ENCODE measurements at places on chromosomes 3 and 15. TPM values are rescaled to one million over a fixed set of nuclear protein-coding genes. Genes with fewer than 3 reads are reported as not detected.

- no peak for DNase-seq
Measured at GRCh38 chr3:151431940-151432339, 28.9 kb downstream of the IGSF10 start.

GRCh38 chr3:73502609-73503583, 121.8 kb downstream of the PDZRN3 start:
- DNase-seq, result peak; percentile 85

GRCh38 chr3:118564800-118565199, 469.8 kb downstream of the IGSF11 start:
- DNase-seq, result no peak

DNA sequence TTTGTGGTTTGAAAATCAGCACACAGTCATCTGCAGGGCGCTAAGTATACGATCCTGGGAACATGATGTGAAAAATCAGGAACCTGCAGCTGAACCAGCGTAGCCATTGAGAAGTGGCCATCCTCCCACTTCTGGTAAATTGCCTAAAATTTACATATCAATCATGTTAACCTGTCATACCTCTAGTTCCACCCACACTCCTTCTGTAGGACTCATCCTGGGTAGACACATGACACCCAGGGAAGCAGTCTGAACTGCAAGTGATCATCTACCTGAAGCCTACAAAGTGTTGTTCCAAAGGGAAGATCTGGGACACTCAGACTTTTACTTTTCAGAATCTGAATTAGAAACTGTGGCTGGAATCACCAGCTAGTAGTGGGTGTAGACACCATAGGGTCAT, 5.5 kb upstream of the PSMD6 start:
- DNase-seq, result no peak

The PRR23B gene
- not detected for total RNA-seq

- DNase-seq, result no peak
Measured at GRCh38 chr3:148206446-148206845, 491.3 kb upstream of the AGTR1 start.

DNA sequence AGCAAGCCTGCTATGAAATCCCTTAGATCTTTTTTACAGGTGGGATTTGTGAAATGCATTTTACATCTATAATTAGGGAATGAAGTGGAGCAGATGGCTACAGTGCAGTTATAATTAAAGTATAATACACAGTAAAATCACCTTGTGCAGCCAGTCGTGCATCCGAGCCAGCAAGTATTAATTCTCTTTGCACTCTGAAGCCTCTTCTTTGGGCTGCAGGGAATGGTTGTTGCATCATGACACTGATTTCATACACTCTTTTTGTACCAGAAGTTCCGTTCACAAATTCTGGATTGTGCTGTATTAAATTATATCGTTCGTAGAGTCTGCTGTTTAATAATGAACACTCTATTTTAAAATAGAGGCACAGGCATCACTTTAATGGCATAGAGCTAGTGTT, 28.7 kb upstream of the TP63 start:
- DNase-seq, result no peak

DNA sequence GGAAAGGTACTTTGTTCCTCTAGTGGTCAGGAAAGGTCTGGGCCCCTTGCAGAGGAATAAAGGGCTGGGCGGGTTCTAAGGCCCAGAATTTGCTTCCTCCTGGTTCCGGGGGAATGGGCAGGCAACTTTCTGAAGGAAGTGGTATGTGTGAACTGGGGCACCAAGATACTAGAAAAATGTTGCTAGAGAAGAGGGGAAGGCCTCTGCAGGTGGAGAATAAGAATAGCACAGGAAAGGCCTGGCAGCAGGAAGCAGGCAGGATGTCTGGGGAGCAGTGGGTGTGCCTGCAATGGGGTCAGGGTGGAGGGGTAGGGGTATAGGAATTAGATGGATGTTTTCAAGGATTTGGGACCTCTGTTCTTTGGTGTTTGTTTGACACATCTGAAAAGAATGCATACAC, 2.0 kb downstream of the SLC22A13 start:
- DNase-seq, result no peak

DNA sequence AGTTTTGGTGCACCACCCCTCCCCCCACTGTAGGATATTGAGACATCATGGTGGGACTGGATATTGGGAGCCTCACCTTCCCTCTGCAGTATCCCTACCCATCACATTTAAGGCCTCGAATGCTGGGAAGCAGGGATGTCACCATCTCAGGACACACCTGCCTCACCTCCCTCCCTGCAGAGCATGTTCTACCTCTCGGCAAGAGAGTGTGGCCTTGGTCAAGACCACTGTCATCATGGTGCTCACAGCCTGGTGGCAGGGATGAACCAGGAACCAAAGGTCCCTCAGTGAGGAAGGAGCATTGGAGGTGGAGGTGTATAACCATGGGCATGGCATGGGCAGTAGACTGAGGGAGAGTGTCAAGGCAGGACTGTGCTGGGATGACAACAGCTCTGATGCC, 104.8 kb downstream of the CORO2B start:
- peak; percentile 6 for DNase-seq

DNA sequence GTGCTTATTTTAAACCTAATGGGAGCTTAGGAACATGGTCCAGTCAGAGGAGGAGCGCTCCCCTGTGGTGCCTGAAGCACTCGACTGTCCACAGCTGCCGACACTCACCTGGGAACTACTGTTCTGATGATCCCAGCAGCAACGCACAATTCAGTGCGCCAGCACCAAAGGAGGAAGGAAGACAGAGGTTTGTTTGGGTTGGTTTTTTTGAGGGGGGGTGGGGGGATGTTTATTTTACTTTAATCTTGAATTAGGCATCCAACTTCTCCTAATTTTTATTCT, 48.8 kb upstream of the VGLL4 start:
- no peak for DNase-seq

- no peak for DNase-seq
Measured at GRCh38 chr3:1269808-1270207, 177.0 kb downstream of the CNTN6 start.
